Activated CD8-positive, alpha-beta memory T cell treated with anti-CD3 and anti-CD28 coated beads for 36 hours (primary cell): ENCODE measurements at places on chromosomes 13 and 19. TPM values are rescaled to one million over a fixed set of nuclear protein-coding genes. Genes with fewer than 3 reads are reported as not detected.

Gene ZNF575
- total RNA-seq: 1.3 TPM

Gene KCNN4
- total RNA-seq: 83.8 TPM

Gene GPR180
- 8.7 TPM for total RNA-seq

Gene EVI5L
- 5.3 TPM for total RNA-seq

Gene NOVA2
- not detected for total RNA-seq

Gene IGFL1
- total RNA-seq: not detected

Gene PNMA8B
- total RNA-seq: not detected

Gene PTH2
- not detected for total RNA-seq

Gene GATAD2A
- 188 TPM for total RNA-seq

Gene CRLF1
- total RNA-seq: 0.61 TPM

Gene JAK3
- total RNA-seq: 123 TPM

Gene FCGBP
- 1.5 TPM for total RNA-seq

Gene GRIK5
- 0.59 TPM for total RNA-seq

Gene TMEM255B
- total RNA-seq: 0.73 TPM

Gene UBE2L5
- total RNA-seq: not detected

Gene OR7C1
- not detected for total RNA-seq

Gene ZNF835
- 4.2 TPM for total RNA-seq

Gene ZNF491
- total RNA-seq: 0.80 TPM

Gene PSG5
- not detected for total RNA-seq
